Right renal cortex interstitium (tissue), 3 donors: ENCODE measurements at places on chromosomes 16 and 17. TPM values are rescaled to one million over a fixed set of nuclear protein-coding genes. Genes with fewer than 3 reads are reported as not detected.

SLFN14 gene
- polyA plus RNA-seq: 0.24 TPM

EPX gene
- polyA plus RNA-seq: 0.26 TPM

NDUFAF8 gene
- polyA plus RNA-seq: 53.6 TPM

- DNase-seq: no peak
These were observed 46.8 kb downstream of the CYB561 start for GRCh38 chr17:63399316-63399715.

QRICH2 gene
- 5.0 TPM for polyA plus RNA-seq

- no peak for DNase-seq
These were observed at the start of gene ABCC12 for GRCh38 chr16:48155926-48156789. Gene ABCC12 (minus strand): TSS chr16:48155993. CDS start chr16:48146424, 9,569 bp downstream.

OR4D1 gene
- polyA plus RNA-seq: not detected

DNAH9 gene
- 13.1 TPM for polyA plus RNA-seq

- DNase-seq: no peak
These were observed 64.1 kb downstream of the TIMM22 start for GRCh38 chr17:1060991-1061390.

DNA sequence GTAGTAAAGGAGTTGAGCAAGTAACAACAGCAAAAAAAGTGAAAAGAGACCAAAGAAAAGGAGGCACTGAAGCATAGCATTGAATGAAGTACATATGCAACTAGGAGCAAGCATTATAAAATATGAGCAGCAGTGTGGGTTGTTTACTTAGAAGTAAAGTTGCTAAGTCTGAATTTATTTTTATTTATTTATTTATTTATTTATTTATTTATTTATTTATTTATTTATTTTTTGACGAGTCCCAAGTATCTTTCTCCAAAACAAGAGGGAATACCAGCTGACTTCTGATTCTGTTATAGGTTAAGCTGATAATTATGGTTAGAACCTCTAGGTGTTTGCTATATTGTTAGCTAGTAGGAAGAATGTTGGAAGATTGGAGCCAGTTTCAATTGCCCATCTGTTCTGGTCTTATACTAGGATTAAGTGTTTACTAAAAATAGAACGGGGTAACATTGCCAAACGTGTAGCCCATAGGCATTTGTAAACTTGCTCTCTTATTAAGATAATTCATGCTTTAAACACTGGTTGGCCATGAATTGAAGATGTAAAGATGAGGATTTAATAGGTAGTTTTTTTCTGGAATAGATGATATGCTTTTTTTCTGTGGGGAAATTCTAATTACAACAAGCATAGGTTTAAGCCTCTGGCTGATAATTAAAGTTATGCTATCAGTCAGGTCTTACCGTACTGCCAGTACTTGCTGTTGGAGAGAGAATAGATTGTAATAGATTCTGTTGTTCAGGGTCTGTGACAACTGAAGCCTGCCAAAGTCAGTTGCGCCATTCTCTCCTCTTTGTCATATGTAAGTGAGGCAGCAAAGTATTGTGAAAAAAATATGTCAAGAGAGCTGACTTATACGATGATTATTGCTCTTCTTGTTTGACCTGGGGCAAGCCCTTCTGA, 66.7 kb downstream of the PPM1E start:
- DNase-seq: no peak

GRCh38 chr17:42185621-42185930, 324 bp upstream of the HCRT start:
- DNase-seq: no peak

GRCh38 chr17:61555127-61555566, 35.9 kb downstream of the NACA2 start:
- DNase-seq: no peak

GRCh38 chr16:61807551-61807950, 228.7 kb downstream of the CDH8 start:
- DNase-seq: no peak

COTL1 gene
- 122 TPM for polyA plus RNA-seq

- DNase-seq: no peak
These were observed 27.4 kb upstream of the CAPNS2 start for GRCh38 chr16:55539049-55539448.

PFAS gene
- polyA plus RNA-seq: 43.0 TPM

- DNase-seq: no peak
These were observed 566.6 kb upstream of the CDH8 start for GRCh38 chr16:62602790-62603189.

PSMB3 gene
- polyA plus RNA-seq: 125 TPM

GRCh38 chr16:76175718-76176117, 101.5 kb upstream of the CNTNAP4 start:
- no peak for DNase-seq

DNA sequence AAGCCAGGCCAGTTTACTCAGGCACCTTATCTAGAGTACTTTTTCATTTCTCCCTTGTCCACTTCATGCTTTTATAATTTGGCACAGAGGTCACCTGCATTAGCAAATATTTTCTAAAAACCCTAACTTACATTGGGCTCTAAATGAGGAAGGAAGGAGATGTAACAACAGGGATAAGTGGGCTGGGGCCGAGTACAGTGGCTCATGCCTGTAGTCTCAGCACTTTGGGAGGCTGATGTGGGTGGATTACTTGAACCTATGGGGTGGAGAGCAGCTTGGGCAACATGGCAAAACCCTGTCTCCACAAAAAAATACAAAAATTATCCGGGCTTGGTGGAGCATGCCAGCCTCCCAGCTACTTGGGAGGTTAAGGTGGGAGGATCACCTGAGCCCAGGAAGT, 55.9 kb downstream of the TMEM100 start:
- DNase-seq: no peak

KRT26 gene
- polyA plus RNA-seq: not detected

ZNF423 gene
- polyA plus RNA-seq: 24.5 TPM

DNA sequence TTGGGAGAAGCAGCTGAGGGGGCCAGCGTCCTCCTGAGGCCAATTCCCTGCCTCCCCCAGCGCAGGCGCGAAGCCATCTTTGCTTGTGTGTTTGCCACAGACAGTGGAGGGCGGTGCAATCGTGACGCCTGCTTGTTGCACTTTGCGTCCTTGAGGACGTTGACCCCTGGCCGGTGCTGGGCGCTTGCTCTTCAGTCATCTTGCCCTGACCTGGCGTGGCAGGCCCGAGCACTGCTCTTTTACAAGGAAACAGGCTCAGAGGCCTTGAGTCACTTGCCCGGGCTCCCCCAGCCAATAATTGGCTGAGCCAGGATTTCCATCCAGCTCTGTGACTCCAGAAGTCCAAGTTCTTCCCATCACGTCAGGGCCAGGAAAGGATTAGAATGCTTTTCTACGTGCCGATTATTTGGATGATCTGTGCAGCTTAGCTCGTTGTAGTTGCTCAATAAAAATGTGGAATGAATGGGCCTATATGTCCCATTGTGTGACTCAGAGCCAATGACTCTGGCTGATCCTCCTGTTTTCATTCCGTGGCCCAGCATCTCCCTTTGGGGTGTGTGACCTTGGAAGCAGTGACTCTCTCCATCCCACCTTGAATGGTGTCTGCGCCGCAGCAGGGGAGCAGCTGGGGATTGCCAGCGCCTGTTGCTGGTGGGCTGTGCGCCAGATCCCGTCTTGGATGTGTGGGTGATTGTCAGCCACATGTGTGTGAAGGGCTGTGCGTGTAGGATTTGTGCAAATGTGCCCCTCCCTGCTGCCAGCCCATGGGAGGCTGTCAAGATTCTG, 214.1 kb downstream of the SEC14L1 start:
- no peak for DNase-seq

GRCh38 chr16:81136390-81137335, 40.5 kb upstream of the GCSH start:
- peak; percentile 6 for DNase-seq

GRCh38 chr17:46782250-46782953, 36.1 kb downstream of the WNT3 start:
- DNase-seq: no peak

DNA sequence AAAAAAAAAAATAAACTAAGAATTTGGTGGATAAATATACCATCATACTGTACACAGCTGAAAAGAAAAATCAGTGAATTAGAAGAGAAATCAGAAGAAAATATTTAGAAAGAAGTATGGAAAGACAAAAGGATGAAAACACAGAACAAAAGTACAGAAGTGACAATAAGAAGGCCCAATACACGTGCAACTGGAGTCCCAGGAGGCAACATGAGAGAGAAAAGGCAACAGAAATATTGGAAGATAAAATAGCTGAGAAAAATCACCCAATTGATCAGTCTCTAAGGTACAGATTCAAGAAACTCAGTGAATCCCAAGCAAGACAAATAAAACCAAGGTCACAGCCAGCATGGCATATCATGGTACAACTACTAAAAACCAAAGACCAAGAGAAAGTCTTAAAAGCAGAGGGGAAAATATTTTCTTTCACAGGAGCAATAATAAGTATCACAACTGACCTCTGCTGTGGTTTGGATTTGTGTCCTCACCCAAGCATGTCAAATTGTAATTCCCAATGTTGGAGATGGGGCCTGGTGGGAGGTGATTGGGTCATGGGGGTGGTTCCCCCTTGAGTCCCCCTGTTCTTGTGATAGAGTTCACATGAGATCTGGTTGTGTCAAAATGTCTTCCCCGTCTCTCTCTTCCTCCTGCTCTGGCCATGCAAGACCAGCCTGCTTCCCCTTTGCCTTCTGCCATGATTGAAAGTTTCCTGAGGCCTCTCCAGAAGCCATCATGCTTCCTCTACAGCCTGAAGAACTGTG, 20.2 kb upstream of the ENGASE start:
- DNase-seq: no peak
